Activated naive CD8-positive, alpha-beta T cell treated with anti-CD3 and anti-CD28 coated beads for 36 hours (primary cell): ENCODE measurements at places on chromosomes 3 and 15.

- no peak for DNase-seq
Observed at GRCh38 chr15:57345584-57345983, 30.7 kb upstream of the CGNL1 start.

DNA sequence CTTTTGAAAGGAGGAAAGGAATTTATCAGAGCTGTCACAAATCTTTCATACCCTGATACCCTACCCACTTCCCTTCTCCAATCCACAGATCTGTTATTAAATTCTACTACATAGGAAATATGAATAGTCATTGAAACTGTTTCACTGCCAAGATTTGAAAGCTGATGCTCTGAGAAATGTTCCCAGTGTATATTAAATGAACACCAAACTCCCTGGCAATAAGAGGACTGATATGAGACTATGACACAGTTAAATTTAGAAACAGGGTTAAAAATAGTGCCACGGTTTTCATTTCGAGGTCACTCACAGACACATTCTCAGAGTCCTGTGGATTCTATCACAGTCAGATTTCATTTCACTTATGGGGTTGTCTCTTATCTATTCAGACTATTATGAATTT, 27.2 kb upstream of the GBE1 start:
- DNase-seq, result no peak

GRCh38 chr3:58471025-58471887, 20.6 kb upstream of the KCTD6 start:
- peak; percentile 61 for DNase-seq

- DNase-seq, result no peak
Observed at GRCh38 chr3:31695280-31696008, 162.7 kb downstream of the STT3B start.

DNA sequence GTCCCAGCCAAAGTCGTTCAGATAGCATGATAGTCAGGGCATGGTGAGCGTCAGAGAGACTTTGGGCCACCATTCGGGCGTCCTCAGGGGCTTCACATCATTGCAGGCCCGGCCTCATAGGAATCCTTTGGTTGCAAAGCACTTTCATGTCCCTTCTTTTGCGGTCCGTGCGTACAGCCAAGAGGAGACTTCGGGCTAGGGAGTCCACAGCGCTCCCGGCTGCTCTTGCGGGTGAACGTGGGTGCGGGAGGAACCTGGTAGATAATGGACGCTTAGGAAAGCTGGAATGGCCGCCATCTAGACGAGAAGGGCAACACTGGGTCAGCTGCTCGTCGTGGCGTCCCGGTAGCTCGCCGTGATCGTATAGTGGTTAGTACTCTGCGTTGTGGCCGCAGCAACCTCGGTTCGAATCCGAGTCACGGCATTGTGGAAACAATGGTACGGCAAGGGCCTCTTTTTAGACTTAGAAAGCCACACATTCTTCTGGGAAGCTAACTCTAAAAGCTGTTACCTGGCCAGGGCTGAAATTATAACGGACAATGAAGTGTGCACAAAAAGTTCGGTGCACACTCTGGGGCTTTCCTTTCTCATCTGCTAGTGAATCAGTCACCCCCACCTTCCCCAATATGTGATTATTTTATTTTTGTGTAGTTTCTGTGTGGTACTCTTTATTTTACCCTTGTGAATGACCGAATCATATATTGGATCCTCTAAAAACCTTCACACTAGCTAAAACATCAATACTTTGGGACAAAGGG, 13.2 kb upstream of the SHF start:
- peak; percentile 76 for DNase-seq

DNA sequence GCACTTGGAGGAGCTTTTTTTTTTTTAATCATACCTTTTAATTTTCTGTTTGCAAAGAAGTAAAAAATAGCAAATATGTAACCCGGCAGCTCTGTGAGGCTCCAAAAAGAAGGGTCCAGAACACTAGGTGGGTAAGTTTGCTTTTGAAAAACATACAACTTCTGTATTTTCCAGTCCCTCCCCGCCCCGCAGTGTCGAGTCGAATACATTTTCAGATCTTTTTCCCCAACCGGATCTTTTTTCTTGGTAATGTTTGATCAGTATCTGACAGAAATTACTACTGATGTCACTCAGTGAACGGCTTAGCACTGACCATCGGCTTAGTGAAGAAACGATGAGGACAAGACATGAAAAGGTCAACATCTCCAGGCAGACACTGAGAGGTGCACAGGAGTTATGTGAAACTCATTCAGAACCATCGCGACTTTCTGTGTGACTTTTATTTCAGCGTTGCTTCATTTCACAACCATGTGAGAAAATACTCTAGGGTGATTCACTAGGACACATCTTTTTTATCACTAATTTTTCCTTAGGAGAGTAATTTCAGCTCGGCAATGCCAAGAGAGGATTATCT, 11.0 kb downstream of the ISL2 start:
- DNase-seq, result no peak

GRCh38 chr3:163508206-163508605, 1570.1 kb downstream of the SI start:
- DNase-seq, result no peak

- DNase-seq, result no peak
Observed at GRCh38 chr3:148950806-148951205, 40.5 kb upstream of the GYG1 start.

DNA sequence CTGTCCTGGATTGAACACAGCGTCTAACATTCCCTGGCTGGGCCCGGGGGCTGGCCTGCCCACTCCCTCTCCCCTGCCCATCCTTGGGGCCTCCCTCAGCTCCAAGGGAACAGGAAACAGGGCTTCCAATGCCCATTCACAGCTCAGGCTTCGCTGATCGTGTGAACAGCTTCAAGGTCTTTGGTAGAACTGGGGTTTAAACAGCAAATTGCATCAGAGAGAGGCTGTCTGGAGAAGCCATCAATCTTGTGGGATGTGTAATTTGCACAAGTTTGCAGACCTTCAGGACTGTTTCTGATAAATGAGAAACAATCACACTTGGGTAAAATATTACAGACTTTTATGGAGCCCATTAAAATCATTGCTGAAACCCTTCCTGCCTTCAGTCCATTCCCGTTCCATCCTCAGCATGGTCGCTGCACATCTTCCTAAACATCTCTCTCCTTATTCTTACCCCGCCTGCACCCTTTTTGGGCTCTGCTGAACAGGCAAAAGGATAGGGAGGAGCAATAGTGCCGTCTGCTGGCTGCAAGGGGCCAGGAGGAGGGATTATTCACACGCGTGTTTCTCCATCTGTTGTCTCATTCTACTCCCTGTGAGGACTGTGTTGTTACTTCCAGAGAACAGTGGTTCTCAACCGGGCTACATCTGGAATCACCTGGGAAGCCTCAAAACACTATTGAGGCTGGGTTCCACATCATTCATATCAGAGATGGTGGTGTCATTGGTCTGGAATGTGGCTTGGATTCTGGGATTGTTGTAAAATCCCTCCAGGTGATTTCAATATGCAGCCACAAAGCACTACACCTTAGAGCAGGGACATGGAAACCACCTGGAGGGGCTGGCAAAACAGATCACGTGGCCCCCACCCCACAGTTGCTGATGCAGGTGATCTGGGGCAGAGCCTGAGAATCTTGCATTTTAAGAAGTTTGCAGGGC, 116.3 kb downstream of the CLSTN2 start:
- no peak for DNase-seq

GRCh38 chr15:98554272-98555172, 93.8 kb upstream of the IGF1R start:
- DNase-seq, result no peak

- no peak for DNase-seq
Observed at GRCh38 chr3:170784406-170784805, 85.6 kb downstream of the RPL22L1 start.

DNA sequence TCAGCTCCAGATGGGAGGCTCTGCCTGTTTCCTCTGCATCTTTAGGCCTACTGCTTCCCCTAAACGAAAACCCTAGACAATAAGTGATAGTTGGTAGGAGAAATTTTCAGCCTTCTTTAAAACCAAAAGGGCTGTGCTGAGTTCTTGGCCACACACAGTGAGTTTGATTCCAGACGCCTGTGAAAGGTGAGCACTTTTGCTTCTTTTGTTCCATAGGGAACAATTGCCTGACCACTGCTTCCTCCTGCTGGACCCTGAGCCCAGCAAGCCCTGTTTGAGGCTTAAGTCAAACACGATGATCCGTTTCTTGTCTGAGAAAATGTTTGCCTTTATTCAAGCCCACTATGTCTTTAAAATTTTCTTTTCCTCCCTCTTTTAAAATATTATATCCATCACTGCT, 493.9 kb downstream of the ZIC1 start:
- no peak for DNase-seq

GRCh38 chr3:102682741-102683140, 247.9 kb downstream of the ZPLD1 start:
- DNase-seq, result no peak

- peak; percentile 6 for DNase-seq
Observed at GRCh38 chr3:137988152-137988551, 21.8 kb upstream of the CLDN18 start.

- DNase-seq, result no peak
Observed at GRCh38 chr3:52695798-52696671, 9.6 kb downstream of the GLT8D1 start.

DNA sequence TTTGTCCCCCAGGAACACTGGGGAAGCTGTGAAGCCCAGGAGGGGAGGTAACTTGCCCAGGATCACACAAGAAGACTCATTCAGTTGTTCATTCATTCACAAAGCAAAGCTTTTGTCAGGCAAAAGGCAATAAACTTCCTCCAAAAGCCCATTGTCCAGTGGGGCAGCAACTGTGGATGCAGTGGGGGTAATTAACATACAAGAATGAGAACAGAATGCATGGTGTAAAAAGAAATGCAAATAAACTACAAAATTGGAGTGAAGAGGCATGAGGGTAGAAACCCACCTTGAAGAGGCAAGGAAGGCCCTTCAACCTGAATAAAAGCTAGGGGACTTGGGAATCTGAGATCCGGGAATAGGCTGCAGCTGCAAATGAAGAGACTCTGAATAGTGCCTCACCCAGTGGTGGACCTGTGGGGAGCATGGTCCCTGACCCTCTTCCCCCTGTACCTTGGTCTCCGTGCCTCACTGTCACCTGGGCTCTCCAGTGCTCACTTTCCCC, 363.6 kb downstream of the CLSTN2 start:
- DNase-seq, result no peak

- no peak for DNase-seq
Observed at GRCh38 chr3:157922614-157923013, 183.6 kb downstream of the SHOX2 start.

DNA sequence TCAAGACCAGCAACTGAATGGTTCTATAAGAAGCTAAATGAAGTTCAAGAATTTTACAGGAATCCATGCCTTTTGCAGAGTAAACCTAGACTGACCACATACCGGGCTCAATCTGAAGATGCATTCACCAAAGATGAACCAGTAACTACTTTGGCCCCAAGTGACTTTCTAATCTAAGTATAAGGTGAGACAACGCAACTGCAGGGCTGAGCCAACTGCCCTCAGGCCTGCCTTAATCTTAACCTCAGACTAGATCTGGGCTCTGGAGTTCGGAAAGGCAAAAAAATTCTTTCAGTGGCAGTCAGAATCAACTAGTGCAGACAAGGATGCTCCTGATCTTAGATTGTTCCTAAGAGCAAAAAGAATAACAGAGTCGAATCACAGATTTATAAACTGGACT, 48.3 kb downstream of the EXD1 start:
- no peak for DNase-seq

- no peak for DNase-seq
Observed at GRCh38 chr3:114846779-114847178, 300.3 kb downstream of the ZBTB20 start.

DNA sequence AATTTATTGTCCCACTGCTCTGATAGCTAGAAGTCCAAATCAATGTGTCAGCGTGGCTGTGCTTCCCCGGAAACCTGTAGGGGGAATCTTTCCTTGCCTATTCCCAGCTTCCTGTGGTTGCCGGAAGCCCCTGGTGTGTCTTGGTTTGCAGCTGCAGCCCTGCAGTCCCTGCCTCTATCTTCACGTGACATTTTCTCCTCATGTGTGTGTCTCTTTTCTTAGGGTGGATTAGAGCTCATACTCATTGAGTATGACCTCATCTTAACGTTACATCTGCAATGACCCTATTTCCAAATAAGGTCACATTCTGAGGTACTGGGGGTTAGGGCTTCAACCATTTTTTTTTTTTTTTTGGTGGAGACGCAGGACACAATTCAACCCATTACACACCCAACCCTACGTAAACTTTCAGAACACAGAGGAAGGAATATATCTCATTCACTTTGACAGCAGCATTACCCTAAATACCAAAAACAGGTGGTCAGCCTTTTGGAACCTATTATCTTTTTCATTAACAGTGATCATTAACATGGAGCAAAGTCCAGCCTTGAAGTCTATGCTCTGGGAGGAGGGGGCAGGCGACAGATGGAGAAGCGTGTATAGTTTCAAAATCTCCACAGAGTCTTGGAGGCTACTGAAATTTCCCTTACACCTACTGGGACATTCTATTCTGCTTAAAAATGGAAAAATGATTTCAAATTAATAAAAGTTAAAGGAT, 88.6 kb downstream of the RYK start:
- DNase-seq, result no peak

DNA sequence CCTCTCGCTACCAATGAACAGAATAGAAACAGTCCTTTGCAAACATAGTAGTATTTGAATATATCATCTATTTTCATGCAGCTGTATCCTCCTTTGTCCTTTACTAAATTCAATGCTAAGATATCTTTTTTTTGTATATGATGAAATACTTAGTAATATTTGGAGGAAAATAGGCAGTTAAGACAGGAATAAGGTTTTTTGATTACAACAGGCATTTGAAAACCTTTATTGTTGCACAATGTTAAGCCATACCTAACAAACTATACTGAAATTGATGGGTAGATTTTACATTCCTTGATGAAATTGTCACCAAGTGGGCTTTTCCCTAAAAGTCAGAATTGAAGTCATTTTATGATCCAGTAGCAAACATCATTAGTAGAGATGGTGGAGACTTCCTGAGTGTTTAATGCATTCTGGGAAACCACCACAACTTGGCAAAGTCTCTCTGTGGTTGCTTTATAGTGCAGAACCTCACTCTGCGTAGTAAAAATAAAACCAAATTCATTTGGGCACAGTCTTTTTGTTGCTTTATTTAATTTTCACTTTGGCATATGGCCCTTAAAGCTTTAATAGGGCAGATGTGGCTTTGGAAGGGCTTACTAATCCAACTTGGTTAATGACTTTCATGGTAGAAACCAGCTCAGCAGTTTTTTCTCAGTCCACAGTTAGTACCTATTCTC, 216.0 kb downstream of the DIPK2A start:
- DNase-seq, result no peak

- DNase-seq, result no peak
Observed at GRCh38 chr3:39935261-39935660, 125.9 kb downstream of the MYRIP start.
